ENCODE measurements at places on chromosomes 13 and 19. TPM values are rescaled to one million over a fixed set of nuclear protein-coding genes. Genes with fewer than 3 reads are reported as not detected.

Gene KANK2
- 438 TPM for total RNA-seq

Gene ACER1
- total RNA-seq = not detected

Gene OR7D2
- 0.06 TPM for total RNA-seq

Gene FREM2
- not detected for total RNA-seq

Gene AXL
- 165 TPM for total RNA-seq

Gene TNFRSF19
- 2.5 TPM for total RNA-seq

Gene RFPL4A
- total RNA-seq = not detected

Gene PSG5
- total RNA-seq = not detected

Gene PSG1
- total RNA-seq = not detected

Gene DHDH
- 0.12 TPM for total RNA-seq

Gene SH2D3A
- not detected for total RNA-seq

Gene TMPRSS9
- not detected for total RNA-seq

Gene ZIC5
- not detected for total RNA-seq

Gene GAS6
- 10.8 TPM for total RNA-seq

Gene SPTBN4
- total RNA-seq = 2.4 TPM

Gene CEACAM16
- total RNA-seq = not detected

Gene C2CD4C
- total RNA-seq = not detected

Gene MBD3L3
- total RNA-seq = not detected

Gene LYPD5
- 0.40 TPM for total RNA-seq

Gene MYADM
- 16.4 TPM for total RNA-seq
